ENCODE measurements at places on chromosomes 3 and 15.

DNA sequence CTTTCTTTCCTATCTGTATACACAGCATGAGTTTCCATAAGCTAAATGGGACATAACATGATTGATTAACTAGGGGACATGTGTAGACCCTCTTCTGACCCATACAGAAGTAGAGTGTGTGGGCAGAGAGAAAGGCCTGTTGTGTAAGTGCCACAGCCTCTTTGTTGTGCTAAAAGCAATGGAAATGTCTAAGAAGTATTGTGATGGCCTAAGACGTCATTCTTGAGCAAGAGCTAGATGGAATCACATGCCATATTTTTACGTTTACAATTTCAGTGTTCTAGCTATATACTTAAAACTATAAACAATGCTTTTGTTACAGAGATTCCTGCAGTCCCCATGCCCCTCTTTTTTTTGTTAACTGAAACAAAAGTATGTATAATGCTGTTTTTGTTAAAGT lies 61.9 kb downstream of the CD47 start:
- DNase-seq: no peak

DNA sequence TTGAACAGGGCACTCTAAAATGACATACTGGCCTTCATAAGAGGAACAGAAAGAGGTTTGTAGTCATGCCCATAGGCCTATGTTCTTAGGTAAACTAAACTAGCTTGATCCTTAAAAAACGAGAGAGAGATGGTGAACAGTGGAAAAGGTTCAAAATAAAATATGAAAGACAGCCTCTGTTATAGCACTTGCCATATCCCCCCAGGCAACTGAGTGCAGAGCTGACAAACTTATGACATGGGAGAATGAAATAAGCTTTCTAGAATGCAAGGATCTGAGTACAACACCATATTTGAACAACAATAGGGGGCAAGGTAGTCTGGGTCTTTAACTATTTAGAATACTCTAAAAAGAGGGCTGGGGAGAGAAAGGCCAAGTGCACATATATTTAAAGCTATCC lies 700.6 kb upstream of the CFAP20DC start:
- DNase-seq: no peak

DNA sequence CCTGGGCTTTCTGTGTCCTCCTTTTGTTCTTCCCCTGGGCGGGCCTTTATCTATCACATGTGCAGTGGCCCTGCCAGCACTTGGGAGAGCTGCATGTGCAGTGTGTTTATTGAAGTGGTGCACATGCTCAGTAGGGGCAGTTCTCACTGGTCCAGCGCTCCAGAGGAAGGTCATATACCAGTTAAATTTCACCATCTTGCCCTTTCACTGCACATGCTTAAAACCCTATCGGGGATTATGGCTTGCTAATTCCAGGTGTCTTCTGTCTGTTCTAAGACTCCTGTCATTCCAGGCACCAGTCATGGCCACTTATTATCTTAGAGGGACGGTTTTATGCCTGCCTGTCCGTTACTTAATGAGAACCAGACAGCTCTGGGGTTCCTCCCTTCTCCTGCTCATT lies 52.2 kb downstream of the ROPN1B start:
- no peak for DNase-seq

DNA sequence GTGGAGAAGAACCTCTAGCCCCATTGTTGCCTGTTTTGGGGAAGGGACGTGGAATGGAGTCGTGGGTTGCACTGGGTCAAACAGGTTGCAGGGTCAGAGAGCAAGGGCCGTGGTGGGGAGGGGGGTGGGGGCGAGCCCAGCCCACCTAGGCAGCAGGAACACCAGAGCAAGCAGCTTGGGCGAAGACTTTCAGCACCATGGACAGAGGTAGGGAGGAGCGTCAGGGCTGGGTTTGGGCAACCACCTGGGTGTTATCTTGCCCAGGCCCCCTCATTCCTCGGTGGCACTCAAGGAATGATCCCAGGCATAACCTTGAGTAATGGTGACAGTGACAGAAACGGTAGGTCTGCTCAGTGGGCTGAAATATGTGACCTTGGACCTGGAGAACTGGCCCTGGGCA lies 45.9 kb upstream of the TMEM115 start:
- no peak for DNase-seq

DNA sequence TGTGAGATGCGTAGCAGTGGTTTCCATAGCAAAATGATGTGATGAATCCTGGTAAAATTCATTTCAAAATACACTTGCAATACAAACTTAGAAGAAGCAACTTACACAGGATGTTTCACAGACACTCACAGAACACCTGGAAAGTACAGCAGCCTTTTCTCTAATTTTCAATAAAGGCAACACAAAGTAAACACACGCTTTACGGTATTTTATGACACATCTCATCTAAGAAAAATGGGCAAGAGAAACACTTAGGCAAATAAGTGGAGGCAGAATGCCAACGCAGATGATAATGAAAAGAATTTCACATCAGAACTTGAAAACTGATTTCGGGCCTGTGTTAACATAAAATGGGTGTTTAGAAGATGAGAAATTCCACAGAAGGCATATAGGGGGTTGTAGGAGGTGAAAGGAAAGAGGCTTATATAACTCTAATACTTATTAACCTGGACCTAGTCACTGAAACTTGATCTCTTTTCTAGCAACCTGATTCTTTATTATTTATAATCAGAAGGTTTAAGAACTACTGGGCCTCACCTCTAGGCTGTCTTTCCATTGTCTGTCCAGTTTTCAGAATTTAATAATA lies 25.6 kb upstream of the MAP3K13 start:
- DNase-seq: no peak

GRCh38 chr3:33826206-33826605 lies 27.8 kb downstream of the PDCD6IP start:
- DNase-seq: no peak

GRCh38 chr3:150309557-150309956 lies 98.5 kb upstream of the TSC22D2 start:
- no peak for DNase-seq

DNA sequence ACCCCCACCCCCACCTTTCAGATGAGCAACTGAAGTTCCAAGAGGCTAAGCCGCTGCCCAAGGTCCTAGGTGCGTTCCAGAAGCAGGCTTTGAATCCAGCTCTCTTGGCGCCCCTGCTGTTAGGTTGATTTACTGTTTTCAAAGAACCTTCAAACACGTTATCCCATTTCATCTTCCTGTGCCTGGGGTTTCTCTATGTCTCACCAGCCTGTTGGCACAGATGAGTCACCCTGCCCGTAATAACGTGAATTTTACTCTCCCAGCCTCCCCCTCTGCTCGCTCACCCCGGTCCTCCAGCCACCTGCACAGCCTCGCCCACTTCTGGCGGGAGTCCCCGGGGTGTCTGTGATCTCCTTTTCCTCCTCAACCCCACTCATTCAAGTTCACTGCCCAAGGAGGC lies 13.0 kb upstream of the TSEN2 start:
- DNase-seq: peak; percentile 36
